Esophagus squamous epithelium (tissue), 5 donors: ENCODE measurements at places on chromosomes 16 and 17. TPM values are rescaled to one million over a fixed set of nuclear protein-coding genes. Genes with fewer than 3 reads are reported as not detected.

GRCh38 chr16:65309354-65309753 lies 187.5 kb upstream of the CDH11 start:
- no peak for DNase-seq

GRCh38 chr16:3553138-3553923 lies 23.9 kb downstream of the NLRC3 start:
- DNase-seq, result no peak

GRCh38 chr16:50868577-50868976 lies 126.7 kb downstream of the CYLD start:
- DNase-seq, result no peak

DNA sequence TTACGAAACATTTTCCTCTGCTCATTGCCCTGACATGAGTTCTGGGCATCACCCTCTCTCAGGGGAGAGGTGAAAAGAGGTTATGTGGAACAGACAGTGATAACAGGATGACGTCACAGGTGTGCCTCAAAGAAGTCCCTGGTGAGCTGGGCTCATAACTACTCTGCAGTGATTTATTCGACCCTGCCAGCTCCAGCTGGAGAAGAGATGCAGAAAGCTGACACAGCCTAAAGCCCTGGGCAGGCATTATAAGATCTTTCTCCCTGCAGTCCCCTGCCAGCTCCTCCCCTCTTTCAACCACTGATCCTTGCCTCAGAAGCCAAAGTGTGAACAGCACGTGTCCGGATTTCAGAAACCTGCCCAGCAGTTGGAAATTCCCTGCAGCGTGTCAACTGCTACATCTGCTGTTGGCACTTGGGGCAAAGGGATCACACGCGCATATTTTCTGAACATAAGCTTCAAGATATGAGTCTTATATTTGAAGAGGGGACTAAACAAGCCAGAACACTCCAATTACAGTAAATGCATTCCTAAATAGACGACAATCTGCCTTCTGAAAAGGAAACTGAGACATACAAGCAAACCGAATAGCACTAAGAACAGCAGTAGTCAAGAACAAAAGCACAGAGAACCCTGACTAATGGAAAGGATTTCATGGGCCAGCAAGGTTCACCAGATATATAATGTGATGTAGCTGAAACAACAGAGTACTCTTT lies 80.5 kb downstream of the SMG6 start:
- DNase-seq, result no peak

DNA sequence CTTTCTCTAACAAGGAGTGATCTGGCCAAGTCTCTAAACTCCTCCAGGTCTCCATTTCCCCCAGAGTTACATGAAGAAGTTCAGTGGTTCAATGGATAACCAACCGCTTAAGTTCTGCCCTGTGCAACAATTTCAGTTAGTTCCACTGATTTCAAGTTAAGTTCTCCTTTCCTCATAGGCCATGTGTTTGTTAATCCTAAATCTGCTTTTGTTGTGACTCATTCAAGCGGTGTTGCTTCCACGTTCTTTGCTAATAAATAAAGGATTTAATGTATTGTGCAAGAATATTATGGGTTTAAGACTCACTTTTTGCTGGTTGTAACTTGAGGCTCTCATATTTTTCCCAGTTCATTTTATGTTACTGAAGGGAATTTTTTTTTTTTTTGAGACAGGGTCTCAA lies 36.3 kb downstream of the GNA13 start:
- DNase-seq, result no peak

- DNase-seq, result no peak
Measured at GRCh38 chr17:55405600-55405999, 16.0 kb downstream of the MMD start.

MMP15 gene
- 6.5 TPM for total RNA-seq

DNA sequence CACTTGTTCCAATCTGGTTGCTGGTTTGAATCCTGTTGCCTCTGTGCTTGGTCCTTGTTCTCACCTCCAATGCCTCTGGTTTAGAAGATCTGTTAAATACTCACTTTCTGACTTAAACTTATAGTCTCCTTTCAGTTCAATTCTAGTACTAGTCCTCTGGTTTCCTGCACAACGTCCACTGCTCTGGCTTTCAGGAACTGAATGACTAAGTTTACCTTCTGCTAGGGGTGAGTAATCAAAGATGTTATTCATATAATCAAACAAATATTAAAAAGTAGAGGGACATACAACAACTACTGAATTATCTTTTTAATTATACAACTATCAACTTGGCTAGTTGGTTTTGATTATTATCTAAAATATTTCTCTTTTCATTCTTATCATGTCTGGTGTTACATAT lies 496.4 kb upstream of the TOM1L1 start:
- DNase-seq, result no peak

GNG13 gene
- total RNA-seq, result not detected

DNA sequence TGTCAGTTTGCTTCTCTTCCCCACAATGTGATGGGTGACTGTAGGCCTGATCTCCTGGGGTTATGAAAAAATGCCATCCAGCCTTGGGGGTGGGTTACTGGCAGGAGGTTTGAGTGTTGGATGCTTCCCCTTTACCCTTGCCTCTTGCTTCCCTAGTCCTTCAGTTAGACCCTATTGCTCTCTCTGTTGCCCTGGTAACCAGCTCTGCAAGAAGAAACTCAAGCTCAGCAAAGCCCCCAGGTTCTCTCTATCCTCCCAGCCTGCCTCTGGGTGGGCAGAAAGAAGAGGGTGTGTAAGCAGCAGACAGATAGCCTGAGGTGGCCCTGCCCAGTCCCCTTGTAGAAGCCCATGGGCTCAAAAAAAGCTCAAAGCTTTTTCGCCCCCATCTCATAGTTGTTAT lies 2.8 kb upstream of the RAPGEFL1 start:
- DNase-seq, result no peak

INCA1 gene
- not detected for total RNA-seq

- no peak for DNase-seq
Measured at GRCh38 chr17:3636908-3637373, 381 bp downstream of the CTNS start.

DNA sequence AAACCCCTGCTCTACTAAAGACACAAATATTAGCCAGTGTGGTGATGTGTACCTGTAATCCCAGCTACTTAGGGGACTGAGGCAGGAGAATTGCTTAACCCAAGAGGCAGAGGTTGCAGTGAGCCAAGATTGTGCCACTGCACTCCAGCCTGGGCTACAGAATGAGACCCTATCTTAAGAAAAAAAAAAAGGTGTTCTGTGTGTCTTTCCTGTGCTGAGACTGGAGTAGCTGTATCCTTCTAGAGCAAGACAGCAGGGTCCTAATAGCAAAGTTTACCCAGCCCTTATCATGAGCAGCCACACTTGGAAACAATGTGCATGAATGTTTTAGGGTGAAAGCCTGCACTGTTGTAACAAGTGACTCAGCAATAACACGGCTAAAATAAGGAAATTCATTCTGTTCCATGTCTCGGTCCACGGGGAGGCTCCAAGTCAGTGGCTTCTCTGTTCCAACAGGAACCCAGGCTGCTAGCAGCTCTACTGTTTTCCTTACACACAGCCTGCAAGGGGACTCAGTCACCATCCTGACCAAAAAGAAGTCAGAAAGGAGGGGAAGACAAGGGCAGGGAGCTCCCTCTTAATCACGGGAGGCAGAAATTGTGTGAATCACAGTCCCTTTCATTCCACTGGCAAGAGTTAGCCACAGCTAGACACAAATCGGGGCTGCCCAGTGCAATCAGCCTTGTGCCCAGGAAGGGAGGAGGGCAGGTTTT lies 7.1 kb upstream of the SLC5A11 start:
- DNase-seq, result no peak

MYCBPAP gene
- total RNA-seq, result not detected

HOXB2 gene
- total RNA-seq, result 9.2 TPM

- no peak for DNase-seq
Measured at GRCh38 chr17:74332017-74332650, 6.1 kb downstream of the KIF19 start.

DNA sequence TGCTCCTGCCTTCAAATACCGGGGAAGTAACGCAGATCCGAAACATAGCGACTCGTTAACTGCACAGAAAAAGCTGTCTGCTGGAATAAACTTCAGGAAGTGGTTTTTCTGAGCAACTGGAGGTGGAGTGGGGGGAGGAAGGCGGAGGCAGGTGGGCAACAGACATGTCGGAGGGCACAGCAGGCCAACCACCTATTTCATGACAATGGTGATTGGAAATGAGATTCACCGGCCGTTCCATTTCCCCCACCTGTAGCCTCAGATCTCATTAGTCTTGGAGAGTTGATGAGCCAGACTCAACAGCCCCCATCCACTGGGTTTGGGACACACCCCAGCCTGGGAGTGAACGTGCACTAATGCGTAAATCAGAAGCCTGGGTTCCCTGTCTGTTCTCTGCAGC lies 7.7 kb upstream of the PECAM1 start:
- DNase-seq, result no peak

FOXN1 gene
- total RNA-seq, result 15.9 TPM
